ENCODE measurements at places on chromosomes 2 and 18.

GRCh38 chr18:46809145-46809544, 52.3 kb upstream of the ST8SIA5 start:
- no peak for DNase-seq

DNA sequence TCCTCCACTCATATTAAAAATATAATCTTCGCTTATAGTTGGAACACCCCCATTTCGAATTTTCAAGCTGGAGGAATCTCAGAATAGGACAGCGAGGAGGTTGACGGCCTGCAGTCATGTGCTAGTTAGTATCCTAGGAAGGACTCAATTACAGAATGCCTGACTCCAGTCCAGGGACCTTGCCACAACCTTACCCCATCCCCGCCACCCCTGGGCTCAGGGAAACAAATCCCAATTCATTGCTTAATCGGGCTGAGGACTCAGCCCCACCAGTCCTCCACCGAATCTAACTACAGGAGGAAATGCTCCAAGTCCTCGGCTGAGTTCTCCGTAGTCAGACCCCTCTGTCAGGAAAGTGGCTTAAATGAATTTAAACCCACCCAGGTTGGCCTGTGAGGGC, 31.7 kb upstream of the ZBTB7C start:
- no peak for DNase-seq

DNA sequence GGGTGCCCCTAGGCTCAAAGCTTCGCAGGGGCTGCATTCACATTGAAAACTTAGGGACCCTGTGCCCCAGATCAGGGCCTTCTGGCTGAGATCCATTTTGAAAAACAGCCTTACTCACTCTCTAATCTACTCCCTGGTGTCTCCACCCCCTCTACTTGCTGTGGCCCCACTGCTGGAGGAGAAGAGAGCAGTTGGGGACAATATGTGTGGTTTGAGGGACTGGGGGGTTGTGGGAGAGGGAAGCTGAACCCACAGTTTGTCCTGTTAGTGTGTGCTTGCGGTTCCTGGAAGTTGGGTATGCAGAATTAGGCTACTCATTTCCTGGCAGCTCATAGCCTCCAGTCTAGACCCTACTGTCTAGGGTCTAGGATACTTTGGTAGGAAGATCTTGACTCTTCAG, 211.4 kb downstream of the PRKCE start:
- DNase-seq, result no peak

- DNase-seq, result no peak
These were observed 74.9 kb upstream of the ARL4C start for GRCh38 chr2:234571620-234572407.

DNA sequence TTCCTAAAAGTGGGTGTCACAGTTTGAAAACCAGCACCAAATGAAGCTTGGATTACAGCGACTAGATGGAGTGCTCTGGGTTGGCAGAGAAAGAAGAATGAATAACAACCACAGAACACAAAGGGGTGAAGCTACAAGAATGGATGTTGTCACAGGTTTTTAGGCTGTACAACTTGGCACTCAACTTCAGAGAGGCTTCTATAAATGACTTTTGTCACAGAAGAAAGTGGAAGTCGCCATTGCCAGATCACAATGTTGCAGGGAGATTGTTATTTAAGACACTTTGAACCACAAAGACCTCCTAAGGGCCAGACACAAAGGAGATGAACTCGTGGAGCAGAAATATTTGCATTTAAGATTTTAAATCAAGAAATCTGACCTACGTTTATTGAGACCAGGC, 354.2 kb downstream of the CDH7 start:
- no peak for DNase-seq

DNA sequence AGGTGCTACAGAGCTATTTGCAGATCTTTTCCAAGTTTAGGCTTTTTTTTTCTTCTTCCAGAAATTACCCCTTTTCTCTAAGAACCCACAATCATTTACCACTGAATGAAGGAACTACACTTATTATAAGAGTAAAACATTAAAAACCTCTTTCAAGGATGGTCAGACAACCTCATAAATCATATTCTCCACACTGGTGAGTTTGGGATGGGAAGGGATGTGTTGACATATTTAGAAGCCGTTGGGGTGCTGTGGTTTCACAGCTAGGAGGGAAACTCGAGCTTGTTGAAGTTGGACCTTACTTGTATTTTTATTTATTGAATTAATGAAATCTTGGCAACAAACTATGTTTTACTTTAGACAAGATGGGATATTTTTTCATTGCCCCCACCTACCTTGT, 289.4 kb upstream of the MEIS1 start:
- no peak for DNase-seq

- no peak for DNase-seq
These were observed 324.1 kb downstream of the CYP26B1 start for GRCh38 chr2:71823526-71823925.

All from CD4-positive, alpha-beta T cell treated with Interleukin-6 at 100 ng/mL for 8 hours (primary cell).